ENCODE measurements at places on chromosomes 3 and 15.
A peak's percentile ranks its signal among the peaks of the same experiment; 100 is the strongest.

GRCh38 chr3:99751649-99752048 lies 66.0 kb upstream of the CMSS1 start:
- no peak for DNase-seq

- DNase-seq = peak; percentile 9
Measured at GRCh38 chr3:102180280-102180931, 254.4 kb upstream of the ZPLD1 start.

GRCh38 chr15:81161160-81161673 lies 27.1 kb downstream of the CFAP161 start:
- DNase-seq = no peak

DNA sequence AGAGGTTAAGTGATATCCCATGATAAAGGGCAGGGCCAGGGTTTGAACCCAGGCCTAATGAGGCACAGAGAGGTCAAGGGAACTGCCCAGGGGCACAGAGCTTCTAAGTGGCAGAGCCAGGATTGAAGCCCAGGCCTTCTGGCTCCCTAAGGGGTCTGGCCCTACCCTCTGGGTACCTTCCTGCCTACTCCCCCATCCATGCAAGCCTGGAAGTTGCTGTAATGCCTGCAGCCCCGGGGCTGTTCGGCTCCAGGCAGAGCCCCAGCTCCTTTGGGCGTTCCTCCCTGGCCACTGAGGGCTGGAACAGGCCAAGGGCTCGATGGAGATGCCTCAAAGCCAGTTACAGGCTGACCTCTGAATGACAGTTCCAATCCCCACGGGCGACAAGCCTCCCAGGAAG lies 4.5 kb downstream of the GRIP2 start:
- no peak for DNase-seq

GRCh38 chr3:171797873-171798272 lies 12.4 kb downstream of the PLD1 start:
- no peak for DNase-seq

DNA sequence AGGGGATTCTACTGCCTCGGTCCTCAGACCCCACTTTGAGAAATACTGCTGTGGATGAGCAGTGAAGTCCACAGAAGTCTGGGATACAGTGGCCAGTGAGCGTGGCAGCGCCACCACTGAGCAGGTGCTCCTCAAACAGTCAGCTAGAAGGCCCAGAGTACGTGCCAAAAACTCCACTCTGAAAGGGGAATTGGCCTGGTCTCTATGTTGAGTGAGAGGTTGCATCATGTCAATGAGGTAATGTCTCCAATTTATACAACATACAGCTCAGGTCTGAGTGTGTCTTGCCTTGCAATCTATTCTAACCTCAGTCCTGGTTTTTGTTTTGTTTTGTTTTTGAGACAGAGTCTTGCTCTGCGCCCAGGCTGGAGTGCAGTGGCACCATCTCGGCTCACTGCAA lies 53.3 kb upstream of the ETV5 start:
- peak; percentile 69 for DNase-seq

- no peak for DNase-seq
Measured at GRCh38 chr15:89991312-89991711, 9.8 kb upstream of the ZNF710 start.

- no peak for DNase-seq
Measured at GRCh38 chr3:42662813-42663535, 9.5 kb downstream of the ZBTB47 start.

- peak; percentile 37 for DNase-seq
Measured at GRCh38 chr3:88005066-88005465, 53.7 kb downstream of the CGGBP1 start.

GRCh38 chr15:47997195-47998080 lies 123.4 kb upstream of the SLC24A5 start:
- DNase-seq = no peak

GRCh38 chr15:58748040-58748851 lies 1.3 kb downstream of the ADAM10 start:
- DNase-seq = peak; percentile 77

DNA sequence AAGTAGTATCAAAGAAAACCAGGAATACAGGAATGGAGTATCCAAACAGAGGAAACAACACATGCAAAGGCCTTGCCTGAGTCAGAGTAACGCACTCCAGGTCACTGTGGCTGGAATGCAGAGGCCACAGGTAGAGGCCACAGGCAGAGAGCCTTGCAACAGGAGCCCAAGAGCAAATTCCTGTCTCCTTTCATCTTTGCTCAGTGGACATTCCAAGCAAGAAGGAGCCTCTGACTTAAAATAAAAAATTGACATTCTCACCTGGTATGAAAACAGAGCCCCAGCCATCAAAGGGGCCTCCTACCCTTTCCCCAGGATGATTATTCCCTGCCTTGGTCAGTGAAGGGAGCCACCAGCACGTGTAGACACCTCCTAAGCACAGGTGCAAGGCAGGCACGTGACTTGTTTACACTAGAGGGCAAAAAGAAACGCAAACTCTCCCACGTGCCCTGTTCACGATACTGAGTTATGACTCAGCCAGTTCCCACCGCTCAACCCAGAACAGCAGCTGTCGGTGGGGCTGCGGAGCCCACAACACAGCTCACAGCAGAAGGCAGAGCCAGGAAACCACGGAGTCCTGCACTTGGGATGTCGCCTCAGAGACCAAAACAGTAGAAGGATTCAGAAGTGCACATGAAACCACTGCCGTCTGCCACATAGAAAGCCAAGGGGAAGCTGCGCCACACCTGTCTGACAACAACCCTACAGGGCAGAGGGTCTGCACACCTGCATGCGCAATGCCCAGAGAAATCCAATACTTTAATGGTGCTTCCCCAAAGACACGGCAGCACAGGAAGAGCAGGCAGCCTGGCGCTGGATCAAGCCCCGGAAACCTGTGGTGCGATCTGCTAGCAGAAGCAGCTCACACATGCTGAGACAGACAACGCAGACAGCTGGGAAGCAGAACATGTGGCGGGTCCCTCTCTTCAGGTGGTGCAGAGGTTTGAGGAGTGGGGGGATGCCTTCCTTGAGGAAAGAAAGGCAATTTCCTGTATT lies 52.1 kb downstream of the ITGB5 start:
- DNase-seq = peak; percentile 81

DNA sequence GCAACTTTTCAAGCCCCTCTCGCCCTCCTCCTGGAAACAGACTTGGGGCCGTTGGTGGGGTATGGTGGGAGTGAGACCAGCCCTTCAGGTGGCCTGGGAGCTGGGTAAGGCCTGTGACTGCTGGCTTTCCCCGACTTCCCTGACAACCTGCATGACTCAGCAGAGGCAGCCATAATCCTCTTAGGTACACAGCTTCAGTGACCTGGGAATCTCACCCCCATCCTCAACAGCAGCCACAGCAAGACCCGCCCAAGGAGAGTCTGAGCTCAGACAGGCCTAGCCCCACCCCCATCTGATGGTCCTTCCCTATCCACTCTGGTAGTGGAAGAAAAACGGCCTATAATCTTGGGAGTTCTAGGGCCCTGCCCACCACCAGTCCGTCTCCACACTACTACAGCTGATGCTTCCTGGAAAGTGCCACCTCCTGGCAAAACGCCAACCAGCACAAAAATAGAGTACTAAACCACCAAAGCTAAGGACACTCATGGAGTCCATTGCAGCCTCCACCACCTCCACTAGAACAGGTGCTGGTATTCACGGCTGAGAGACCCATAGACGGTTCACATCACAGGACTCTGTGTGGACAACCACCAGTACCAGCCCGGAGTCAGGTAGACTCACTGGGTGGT lies 13.1 kb upstream of the SLC27A2 start:
- DNase-seq = no peak

- DNase-seq = no peak
Measured at GRCh38 chr3:15820911-15821310, 23.1 kb upstream of the ANKRD28 start.

- no peak for DNase-seq
Measured at GRCh38 chr15:72983801-72984545, 68.3 kb upstream of the NEO1 start.

DNA sequence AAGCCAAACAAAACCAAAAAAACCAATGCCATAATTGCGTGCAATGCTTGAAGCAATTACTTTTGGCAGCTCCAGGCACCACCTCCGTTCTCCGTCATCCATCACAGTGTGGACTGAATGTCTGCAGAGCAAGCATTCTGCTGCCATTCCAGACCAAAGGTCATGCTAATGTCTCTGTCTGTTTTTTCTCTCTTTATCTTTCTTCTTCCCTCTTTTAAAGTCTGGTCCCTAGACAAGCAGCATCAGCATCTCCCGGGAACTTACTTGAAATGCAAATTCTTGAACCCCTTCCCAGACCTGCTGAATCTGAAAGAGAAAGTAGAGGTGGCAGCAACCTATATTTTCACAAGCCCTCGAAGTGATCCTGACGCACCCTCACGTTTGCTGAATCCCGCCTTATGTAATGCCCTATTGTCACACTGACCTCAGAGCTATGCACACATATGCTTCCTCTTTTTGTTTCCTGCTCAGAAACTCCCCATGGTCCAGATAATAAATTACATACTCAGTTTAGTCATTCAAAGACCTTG lies 297.3 kb upstream of the PROK2 start:
- peak; percentile 59 for DNase-seq

GRCh38 chr3:69961706-69962439 lies 37.7 kb upstream of the SAMMSON start:
- DNase-seq = no peak

DNA sequence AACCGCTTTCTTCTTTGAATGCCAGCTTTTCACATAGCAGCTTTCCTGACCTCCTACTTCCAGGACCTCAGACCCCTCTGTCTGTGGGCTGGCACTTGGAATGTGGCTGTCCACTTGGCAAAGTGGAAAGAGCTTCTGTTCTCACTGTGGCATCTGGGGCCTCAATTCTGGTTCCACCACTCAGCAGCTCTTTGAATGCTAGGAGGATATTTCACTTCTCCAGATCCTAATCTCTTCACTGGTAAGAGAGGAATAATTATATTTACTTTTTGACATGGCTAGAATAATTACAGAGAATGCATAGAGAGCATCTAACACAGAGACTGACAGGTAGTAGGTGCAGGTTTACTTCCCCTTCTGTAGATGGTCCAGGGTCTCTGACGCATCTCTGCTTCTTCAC lies 405.9 kb downstream of the LPP start:
- DNase-seq = no peak

DNA sequence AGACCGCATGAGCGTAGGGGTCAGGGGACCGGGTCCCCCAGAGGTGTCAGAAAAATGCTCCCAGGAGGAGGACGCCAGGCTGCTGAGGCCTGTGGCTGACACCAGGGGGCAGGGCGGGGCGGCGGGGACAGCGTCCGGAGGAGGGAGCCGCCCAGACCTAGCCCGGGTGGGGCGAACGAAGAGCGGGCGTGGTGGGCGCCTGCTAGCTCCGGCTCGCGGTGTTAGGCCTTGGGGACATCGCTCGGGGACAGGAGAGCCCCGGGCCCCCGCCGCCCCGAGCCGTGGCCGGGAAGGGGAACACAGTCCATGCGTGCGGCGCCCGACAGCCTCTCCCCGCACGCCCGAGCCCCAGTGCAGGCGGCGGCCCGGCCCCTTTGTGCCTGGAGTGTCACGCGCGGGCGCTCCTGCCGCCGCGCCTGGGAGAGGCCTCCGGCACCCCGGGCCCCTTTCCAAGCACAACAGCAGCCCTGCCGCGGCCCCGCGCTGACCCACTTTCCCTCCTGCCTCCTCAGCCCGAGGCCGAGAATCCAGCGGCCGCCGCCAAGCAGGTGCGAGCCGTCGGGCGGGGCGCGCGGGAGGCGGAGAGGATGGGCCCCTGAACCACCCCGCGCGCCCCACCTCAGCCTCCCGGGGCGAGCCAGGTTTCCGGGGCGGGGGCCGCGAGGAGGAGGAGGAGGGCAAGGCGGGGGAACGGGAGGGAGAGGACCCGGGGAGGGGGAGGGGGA lies 111.0 kb upstream of the KLF13 start:
- DNase-seq = peak; percentile 81

GRCh38 chr15:57298204-57298603 lies 78.1 kb upstream of the CGNL1 start:
- no peak for DNase-seq

- no peak for DNase-seq
Measured at GRCh38 chr3:4820296-4821121, 158.7 kb upstream of the BHLHE40 start.

DNA sequence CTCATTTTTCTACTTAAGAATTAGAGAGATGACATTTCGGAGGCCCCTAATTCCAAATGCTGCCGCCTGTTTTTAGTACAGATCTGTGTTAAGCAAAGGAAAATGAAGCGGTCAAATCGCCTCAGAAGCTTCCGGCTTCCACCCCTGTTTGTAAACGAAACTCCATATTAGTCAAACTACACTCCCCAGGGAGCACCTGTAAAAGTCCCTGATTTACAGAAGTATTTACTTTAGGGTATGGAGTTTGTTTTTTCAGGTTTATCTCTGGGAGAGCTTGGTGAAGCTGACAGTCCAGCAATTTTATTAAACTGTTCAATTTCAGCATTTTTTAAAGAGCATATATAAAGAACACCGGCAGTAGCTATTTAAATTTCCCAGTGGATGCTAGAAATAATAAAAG lies 319.8 kb downstream of the FHIT start:
- DNase-seq = no peak

- no peak for DNase-seq
Measured at GRCh38 chr3:148464246-148464645, 233.5 kb upstream of the AGTR1 start.

GRCh38 chr3:70256566-70256965 lies 55.9 kb downstream of the MDFIC2 start:
- no peak for DNase-seq

DNA sequence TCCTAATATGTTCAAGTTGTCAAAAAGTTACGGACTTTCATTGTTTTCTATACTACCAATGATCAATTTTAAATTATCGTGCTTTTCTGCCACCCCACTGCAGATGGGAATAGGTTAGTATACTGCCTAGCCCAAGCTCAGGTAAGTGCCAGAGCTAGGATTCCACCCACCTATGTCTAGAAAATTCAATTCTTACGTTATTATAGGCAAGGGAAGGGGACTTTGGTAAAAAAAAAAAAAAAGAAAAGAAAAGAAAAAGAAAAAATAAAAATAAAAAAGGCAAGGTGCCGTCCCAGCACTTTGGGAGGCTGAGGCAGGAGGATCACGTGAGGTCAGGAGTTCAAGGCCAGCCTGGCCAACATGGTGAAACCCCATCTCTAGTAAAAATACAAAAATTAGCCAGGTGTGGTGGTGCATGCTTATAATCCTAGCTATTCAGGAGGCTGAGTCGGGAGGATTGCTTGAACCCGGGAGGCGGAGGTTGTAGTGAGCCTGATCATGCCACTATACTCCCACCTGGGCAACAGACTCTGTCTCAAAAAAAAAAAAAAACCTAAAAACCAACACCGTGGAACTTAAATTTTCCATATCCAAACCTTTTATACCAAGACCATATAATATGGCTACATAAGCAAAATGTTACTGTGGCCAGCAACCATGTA lies 1.3 kb downstream of the RPL22L1 start:
- DNase-seq = peak; percentile 9

- DNase-seq = no peak
Measured at GRCh38 chr3:67349551-67350174, 304.7 kb downstream of the SUCLG2 start.

DNA sequence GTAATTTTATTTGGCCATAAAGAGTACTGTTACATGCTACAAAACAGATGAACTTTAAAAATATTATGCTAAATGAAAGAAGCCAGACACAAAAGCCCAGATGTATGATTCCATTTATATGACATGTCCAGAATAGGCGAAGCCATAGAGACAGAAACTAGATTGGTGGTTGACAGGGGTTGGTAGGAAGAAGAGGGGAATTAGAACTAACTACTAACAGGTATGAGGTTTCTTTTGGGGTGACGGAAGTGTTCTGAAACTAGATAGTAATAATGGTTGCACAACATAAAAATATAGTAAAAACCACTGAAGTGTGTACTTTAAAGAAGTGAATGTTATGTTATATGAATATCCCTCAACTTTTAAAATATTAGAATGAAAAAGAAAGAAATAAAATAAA lies 66.1 kb downstream of the GBE1 start:
- DNase-seq = no peak

GRCh38 chr3:149247008-149247710 lies 25.5 kb upstream of the CP start:
- DNase-seq = no peak

All from NAMALWA (cell line).